Stimulated activated CD4-positive, alpha-beta T cell treated with anti-CD3 and anti-CD28 coated beads, Interleukin-15, amount 100 ng/mL, for 1 hour (primary cell): ENCODE measurements at places on chromosomes 12 and 14.

GRCh38 chr14:42488965-42489364 lies 882.3 kb downstream of the LRFN5 start:
- DNase-seq = no peak

GRCh38 chr14:68079941-68080697 lies 260.5 kb downstream of the RAD51B start:
- no peak for DNase-seq

- DNase-seq = no peak
Measured at GRCh38 chr14:92400579-92401444, 77.8 kb downstream of the SLC24A4 start.

DNA sequence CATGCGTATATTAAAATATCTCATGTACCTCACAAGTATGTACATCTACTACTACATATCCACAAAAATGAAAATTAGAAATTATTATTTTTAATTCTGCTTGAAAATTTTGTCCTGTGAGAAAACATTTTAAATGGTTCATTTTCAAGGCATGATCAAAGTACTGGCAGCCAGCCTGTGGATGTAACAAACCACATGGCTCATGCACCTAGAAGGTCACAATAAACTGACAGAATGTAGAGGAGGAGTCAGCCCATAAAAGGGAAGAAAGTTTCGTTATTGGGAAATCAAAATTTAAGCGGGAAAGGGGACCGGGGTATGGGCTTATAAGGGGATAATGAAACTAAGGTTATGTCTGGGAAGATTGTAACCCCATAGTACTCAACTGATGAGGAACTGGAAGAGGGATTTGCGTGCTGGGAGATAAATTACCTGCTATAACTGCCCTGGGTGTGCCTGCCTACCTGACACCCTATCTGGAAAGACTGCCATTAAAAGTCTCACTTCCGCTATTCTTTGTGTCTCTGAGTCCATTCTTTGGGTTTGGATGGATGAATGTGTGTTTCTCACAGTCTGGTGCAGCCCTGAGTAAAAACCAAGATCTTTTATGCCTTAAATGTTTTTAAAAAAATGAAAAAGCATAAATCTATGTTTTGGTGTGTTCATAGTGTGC lies 62.2 kb upstream of the PCED1B start:
- DNase-seq = no peak

- DNase-seq = no peak
Measured at GRCh38 chr14:78917462-78917861, 747.3 kb downstream of the NRXN3 start.

GRCh38 chr14:31090883-31091764 lies 64.9 kb upstream of the STRN3 start:
- no peak for DNase-seq

GRCh38 chr12:99722690-99723486 lies 75.3 kb downstream of the GARIN6 start:
- no peak for DNase-seq

DNA sequence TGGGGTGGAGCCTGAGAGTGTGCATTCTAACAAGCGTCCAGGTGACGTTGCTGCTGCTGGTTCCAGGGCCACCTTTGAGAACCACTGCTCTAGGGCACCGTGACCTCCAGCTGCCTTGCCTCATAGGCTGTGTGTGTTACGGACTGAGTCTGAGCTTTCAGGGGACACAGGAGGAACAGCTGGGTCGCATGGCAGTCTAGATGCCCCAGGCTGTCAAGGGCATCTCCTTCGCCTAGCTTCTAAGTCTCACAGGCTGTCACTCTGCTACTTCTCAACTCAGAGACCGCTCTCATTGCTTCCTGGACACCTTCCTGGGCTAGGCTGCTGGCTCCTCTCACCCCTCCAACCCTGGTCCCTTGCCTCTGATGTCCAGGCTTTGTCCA lies 965 bp downstream of the KRT73 start:
- no peak for DNase-seq

GRCh38 chr12:304805-305204 lies 42.2 kb upstream of the SLC6A13 start:
- DNase-seq = no peak

DNA sequence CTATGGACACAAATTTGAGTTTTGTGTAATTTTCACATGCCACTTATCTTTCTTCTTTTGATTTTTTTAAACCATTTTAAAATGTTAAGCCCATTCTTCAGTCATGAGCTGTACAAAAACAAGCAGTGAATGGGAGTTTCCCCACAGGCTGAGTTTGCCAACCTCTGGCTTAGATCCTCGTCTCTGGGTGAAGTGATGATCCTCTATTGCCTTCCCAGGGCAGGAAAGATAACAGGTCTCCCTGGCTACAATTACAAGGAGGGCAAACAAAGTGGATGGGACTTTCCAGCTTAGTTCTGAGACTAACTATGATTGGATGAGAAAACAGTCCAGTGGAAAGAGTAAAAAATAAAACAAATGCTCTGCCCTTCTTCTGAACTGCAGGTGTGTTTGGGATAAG lies 203.7 kb downstream of the SPTSSA start:
- no peak for DNase-seq

GRCh38 chr12:95700316-95700785 lies 90.2 kb downstream of the NTN4 start:
- no peak for DNase-seq

- no peak for DNase-seq
Measured at GRCh38 chr12:111276146-111276545, 92.7 kb downstream of the PHETA1 start.

DNA sequence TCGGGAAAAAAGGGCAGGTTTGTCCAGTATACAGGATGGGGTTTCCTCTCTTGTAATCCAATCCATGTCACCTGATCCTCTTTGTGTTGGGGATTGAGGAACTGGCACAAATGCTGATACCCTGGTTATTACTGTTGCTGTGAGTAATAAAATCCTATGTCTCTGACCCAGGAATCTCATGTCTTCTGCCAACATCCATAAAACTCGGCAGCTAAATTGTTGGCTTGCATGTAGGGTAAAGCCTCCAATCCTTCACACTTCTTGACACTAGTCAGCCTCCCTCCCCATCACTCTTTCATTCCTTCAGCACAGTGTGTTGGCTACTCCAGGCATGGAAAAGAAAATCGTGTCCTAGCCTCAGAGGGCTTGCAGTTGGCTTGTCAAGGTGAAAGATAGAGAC lies 9.2 kb upstream of the NOS1 start:
- DNase-seq = no peak
